ENCODE measurements at places on chromosomes 6 and 20.

GRCh38 chr20:47281376-47281775 lies 75.1 kb downstream of the ZMYND8 start:
- DNase-seq, result peak; percentile 64

GRCh38 chr6:156889986-156890385 lies 112.8 kb downstream of the ARID1B start:
- DNase-seq, result no peak

- DNase-seq, result no peak
Measured at GRCh38 chr20:34062570-34063482, 49.2 kb downstream of the EIF2S2 start.

- no peak for DNase-seq
Measured at GRCh38 chr6:75874224-75874623, 125.2 kb downstream of the MYO6 start.

- no peak for DNase-seq
Measured at GRCh38 chr20:61930776-61931475, 134.8 kb downstream of the TAF4 start.

GRCh38 chr20:19241440-19241839 lies 29.0 kb downstream of the SLC24A3 start:
- DNase-seq, result no peak

DNA sequence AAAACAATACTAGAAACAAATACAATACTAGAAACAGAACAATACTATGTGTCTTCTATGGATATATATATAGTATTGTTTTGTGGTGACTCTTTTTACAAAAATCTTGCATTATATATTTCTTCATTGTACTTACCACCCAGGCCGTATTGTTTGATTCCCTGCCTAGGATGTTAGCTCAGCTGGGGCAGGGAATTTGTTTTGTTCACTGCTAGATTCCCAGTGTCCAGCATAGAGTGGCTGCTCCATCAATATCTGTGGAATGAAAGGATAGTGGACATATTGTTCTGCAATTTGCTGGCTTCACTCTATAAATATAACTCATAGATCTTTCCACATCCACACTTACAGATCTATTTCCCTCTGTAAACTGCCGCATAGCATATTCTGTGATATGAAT lies 21.5 kb upstream of the PREX1 start:
- DNase-seq, result no peak

- no peak for DNase-seq
Measured at GRCh38 chr6:95094751-95095663, 482.3 kb upstream of the MANEA start.

GRCh38 chr20:15332711-15333160 lies 995.3 kb upstream of the FLRT3 start:
- DNase-seq, result no peak

GRCh38 chr6:125173341-125174095 lies 19.9 kb downstream of the TPD52L1 start:
- DNase-seq, result no peak

DNA sequence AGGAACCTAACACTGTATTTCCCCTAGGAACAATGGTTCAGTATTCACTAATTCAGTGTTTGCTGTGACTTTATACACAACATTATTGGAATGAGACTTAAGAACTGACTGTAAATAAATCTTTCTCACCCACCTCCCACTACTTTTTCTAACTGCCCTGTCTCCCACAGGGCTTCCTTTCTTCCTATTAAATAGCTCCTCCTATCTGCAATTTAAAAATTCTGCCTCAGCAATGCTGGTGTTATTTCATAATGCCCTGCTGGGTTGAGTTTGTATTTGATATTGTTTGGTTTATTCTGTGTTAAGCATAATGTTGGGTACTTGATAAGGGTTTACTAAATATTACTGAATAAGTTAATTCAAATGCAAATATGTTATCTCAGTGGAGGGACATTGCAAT lies 573.1 kb upstream of the RNF217 start:
- DNase-seq, result no peak

DNA sequence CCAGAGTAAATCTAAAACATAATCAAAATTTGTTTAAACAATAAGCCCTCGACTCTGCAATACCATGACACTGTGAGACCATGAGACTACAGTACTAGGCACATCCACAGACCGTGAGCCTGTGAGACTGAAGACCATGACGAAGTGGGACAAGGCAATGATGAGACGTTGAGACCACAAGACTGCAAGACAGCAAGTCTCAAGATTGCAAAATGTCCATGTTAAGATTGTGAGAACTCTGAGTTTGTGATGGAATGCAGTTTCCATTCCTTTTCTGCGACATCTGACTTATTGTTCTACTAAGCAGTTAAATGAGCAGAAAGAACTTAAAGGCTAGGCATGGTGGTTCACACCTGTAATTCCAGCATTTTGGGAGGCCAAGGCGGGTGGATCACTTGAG lies 102.1 kb upstream of the PHACTR1 start:
- DNase-seq, result no peak

GRCh38 chr6:45351667-45352066 lies 23.5 kb downstream of the RUNX2 start:
- no peak for DNase-seq

DNA sequence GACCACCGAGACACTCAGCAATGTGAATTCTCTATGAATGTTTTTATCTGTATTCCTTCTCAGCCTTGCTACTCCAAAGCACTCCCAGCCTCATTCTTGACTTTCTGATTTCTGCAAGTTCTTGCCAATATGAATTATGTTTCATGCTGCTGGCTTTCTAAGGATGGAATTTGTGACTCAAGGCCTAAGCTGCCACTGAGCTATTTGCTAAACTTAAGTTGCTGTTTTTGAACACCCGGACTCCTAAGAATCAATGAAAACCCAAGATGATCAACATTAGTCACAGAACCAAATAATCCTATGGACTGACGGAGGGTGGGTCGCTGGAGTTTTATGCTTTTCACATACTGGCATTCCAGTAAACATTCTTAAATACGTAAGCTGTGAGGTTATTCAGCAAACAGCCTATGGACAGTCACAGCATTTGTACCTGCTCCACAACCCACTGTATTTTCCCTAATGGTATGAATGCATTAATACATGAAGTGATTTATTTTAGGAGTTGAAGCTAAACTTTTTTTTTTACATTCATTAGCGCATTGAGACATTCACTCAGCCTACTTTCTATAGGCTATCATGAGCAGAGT lies 8.2 kb upstream of the PXDC1 start:
- DNase-seq, result no peak
